Stimulated activated CD8-positive, alpha-beta memory T cell treated with anti-CD3 and anti-CD28 coated beads, Interleukin-4, amount 100 ng/mL, for 4 hours (primary cell): ENCODE measurements at places on chromosomes 7 and 10.

- no peak for DNase-seq
These were observed 239.3 kb upstream of the SEMA3C start for GRCh38 chr7:81158189-81158588.

DNA sequence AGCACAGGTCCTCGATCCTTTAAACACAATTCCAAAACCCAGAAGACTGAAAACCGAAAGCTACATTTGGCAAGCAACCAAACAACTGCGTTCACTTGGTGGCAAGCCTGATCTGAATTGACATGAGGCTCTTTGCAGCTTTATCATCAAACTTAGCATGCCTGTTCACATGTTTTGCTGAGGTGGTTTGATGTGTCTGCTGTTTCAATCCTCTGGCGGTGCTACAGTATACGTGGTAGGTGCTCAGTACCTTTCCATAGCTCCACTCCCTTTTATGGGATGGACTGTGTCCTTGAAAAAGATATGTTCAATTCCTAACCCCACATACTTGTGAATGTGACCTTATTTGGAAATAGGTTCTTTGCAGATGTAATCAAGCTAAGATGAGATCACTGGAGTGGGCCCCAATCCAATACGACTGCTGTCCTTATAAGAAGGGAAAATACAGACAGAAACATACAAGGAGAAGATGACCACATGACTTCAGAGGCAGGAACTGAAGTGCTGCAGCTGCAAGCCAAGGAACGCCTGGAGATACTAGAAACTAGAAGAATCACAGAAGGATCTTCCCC, 33.4 kb downstream of the CCDC6 start:
- DNase-seq: no peak

DNA sequence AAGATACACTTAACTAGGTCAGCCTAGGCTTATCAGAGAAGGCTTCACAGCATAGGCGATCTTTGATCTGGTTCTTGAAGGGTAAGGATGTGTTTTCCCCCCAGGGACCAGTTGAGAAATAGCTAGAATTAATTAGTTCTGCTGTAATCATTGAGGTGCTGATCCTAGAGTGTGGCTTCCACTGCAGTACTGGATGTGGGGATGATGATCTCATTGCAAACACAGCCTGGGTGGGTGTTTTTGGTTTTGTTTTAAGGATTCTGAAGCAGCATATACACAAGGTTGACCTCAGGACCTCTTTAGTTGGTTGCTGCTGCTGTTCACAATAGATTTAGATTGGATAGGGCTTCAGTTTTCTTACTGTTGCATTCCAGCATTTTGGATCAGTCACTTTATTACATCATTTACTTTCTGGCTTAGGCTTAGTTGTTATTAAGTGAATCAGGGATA, 159.7 kb downstream of the AUTS2 start:
- no peak for DNase-seq

- peak; percentile 63 for DNase-seq
These were observed 2.2 kb downstream of the GNB2 start for GRCh38 chr7:100675581-100676350.

- DNase-seq: no peak
These were observed 80.3 kb upstream of the LYZL2 start for GRCh38 chr10:30709700-30710358.

DNA sequence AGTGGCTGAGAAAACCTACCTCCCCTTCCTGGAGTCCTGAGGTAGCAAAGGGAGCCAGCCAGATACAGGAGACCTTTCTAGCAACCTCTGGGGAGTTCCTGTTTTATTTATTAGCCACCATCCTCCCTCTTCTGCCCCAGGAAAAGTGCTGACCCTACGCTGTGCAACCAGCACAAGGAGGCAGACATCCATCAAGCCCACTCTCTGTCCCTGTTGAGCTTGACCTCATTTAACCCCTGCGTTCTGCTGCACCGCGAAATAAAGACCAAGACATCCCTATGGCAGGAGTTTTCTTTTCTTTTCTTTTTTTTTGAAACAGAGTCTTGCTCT, 25.3 kb upstream of the ANKRD2 start:
- DNase-seq: no peak

- no peak for DNase-seq
These were observed 4.4 kb upstream of the FAM107B start for GRCh38 chr10:14779001-14779651.

DNA sequence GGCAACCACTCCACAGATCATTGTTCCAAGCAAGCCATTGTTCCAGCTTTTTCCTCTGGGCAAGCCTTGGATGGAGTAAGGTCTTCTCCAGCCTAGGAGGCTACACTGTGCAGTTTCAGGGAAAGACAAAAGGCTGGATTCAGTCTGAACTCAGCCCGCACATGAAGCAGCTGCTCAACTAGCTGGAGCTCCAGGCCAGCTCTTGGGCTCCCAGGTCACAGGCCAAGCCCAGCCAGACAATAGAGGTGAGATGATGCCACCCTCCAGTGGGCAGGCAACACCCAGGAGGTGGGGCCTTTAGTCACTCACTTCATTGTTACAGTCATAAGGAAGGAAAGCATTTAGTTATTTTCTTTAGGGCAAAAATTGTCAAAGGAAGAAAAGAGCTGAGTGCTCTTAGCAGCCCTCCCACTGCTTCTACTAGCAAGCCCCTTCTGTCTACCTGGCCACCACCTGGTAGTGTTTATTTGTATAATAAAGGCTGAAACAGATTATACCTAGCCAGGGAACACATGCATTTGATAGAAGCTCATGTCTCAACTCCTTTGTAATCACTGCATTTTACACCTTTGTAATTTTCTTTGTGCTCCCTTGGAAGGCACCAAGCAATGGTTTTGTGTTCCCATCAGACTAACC, 253.4 kb downstream of the WDR11 start:
- DNase-seq: no peak

GRCh38 chr10:132973903-132974241, 31.5 kb upstream of the CFAP46 start:
- DNase-seq: no peak

DNA sequence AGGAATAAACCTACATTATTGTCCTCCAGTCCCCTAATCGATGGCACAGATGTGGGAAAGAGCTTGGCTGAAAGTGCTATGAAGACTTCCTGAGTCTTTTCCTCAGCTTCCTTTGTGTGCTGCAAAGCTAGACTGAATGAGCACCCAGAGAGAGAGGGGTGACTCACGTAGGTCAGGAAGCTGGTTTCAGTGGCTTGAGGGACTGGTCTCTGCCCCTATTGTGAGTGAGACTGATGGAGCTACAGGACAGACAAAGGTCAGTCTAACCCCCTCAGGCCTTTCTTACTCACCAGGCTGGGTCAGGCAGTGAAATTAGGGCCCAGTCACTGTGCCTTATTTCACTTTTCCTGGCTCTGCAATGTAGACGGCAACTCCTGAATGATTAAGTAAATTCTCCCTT, 171.1 kb upstream of the GRB10 start:
- no peak for DNase-seq

DNA sequence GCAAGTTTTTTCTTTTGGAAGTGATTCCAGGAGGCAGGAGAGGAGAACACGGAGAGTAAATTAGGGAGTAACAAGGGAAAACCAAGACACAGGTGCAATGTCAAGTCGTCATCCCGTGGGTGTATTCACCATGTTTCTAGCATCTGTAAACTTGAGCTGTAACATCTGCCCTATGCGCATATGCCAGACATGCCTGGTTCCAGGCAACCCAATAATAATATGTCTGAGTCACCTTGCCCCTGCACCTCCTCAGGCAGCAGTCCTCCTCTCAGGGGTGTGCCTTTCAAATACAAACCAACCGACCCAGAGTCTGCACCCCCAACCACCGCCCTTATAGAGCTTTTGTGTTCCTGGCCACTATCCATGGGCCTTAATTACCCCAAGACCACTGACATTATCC, 107.0 kb upstream of the PDE1C start:
- no peak for DNase-seq

DNA sequence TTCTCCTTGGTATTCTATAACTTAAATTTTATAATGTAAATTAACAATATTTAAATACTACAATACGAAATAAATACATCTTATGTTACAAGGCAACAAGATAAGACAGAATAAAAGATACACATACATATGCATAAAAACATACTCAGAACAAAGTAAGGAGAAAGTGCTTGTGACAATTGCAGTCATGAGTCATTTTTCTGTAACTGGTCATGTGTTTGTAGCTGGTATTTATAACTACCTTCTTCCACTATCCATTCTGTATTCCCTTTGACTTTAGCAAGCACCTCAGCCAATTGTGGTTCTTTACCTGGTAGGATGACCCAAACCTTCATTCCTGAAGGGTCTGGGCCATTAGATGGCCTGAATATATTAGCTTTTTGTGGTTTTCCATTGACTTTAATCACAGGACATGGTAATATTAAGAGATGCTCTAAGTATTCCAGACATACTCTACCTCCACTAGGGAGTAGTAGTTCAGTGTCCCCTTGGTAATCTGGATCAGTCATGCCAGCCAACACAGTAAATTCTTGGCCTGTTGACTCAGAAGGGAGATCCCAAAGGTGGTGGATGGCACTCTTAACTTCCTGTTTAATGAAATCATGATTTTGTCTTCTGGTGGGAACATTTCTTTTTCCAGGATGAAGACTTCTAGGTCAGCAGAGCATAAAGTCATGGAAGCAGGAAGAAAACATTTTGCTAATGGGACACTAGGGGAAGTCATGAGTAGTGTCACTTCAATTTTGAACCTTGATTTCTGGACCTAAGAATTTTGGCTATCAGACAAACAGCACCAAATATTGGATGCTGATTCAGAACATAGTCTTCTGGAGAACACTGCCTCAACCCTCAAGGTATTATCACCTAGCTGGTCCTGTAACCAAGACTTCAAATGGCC, 733.7 kb upstream of the IGFBP3 start:
- no peak for DNase-seq

DNA sequence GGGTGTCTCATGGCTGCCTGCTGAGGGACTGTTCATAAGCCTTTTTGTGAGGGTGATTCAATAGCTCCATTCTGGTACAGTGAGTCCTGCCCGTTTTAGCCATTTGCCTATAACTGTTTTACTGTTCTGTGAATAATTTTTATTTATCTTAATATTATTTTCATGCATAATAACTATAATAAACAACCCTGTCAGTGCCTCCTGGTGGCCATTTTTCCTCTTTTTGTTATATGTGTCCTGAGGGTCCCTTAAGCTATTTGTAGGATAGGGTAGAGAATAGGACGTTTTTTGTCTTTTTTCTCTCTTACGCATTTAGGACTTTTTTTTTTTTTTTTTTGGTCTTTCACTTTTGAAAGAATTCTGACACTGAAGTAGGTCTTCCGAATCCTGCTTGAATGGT, 2.9 kb downstream of the C1QL3 start:
- DNase-seq: no peak

DNA sequence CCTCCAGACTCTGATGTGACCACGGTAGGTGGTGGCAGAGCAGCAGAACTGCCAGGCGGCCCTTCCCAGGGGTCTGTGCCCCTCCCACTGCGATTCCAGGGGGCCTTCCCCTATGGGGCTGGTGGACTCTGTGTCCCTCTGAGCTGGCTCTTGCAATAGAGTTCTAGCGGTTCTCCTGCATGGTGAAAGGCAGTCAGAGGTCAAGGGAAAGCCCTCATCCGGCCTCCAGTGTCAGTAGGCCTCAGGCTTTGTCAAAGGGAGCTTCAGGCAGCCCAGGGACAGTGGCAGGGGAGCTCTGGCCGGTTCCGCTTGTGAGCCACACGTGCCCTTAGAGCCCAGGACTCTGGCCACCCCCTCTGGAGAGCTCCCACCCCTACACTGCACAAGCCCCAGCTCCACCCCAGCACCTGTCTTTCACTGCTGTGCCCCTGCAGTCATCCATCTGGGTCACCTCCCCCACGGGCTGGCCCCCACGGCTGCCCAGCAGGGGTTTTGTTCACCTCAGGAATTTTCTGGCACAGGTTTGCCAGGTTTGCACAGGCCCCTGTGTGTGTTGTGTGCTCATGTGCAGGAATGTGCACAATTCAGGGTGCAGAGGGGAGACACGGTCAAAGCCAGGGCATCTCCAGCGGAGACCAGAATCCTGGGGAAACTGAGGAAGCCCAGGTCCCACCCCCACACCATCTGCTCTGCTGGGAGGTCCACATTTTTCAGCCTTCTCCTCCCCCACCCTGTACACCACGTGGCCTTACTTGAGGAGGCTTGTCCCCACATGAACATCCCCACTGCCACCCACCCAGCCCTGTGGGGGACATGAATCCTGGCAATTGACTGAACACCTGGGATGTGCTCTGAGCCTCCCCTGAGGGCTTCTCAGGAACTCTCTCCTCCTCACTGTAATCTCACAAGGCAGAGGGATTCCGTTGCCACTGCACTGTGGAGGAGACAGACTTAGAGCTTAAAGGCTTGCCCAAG, 23.8 kb downstream of the C10orf105 start:
- DNase-seq: no peak
